ENCODE measurements at places on chromosomes 2 and 18.

GRCh38 chr2:168490015-168490874, 34.2 kb downstream of the CERS6 start:
- no peak for DNase-seq

- no peak for DNase-seq
These were observed 73.5 kb upstream of the SPTBN1 start for GRCh38 chr2:54382601-54383000.

DNA sequence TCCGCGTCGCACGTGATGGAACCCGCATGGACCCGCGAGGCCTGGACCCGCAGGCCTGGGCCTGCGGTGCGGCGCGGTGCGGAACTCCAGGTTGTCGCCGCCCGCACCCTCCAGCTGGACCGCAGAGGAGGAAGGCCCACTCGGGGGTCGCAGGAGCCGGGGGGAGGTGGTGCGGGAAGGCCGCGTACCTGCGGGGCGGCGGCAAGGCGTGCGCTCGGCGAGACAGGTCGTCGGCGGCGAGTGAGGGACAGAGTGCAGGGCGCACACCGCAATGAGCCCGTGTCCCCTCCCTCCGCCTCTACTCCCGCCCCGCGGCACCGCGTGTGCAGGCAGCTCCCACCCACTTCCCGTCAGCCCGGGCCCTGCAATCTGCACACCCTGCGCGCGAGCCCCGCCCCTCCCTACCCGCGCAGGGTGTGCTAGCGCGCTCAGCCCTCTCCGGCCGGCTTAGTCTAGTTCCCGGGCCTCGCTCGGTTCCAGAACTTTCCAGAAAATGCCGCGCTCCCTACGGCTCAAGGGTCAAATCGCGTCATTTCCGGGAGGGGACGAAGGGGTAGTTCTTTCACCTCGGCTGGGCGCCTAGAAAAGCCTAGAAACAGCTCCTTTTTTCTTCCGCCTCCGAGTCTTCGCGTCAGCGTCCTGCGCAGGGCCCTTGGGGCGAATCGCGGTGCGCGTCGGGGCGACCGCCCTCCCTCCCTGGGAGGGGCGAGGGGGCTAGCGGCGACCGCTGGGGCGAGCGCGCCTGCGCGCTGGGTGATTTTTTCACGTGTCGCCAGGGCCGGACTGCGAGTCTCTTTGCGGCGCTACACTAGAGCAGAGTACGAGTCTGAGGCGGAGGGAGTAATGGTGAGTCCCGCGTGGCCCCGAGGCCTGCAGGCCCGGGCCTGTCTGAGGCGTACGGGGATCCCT, at the start of the genes HSPD1 and HSPE1:
Gene HSPD1, minus strand, starts transcription at position 247 of the 909 bp plus-strand sequence. CDS start 992 bp downstream, outside the sequence.
Gene HSPE1, plus strand, starts transcription at position 786 of the 909 bp plus-strand sequence. Its CDS starts 58 bp downstream, at position 844.
- peak; percentile 98 for DNase-seq

DNA sequence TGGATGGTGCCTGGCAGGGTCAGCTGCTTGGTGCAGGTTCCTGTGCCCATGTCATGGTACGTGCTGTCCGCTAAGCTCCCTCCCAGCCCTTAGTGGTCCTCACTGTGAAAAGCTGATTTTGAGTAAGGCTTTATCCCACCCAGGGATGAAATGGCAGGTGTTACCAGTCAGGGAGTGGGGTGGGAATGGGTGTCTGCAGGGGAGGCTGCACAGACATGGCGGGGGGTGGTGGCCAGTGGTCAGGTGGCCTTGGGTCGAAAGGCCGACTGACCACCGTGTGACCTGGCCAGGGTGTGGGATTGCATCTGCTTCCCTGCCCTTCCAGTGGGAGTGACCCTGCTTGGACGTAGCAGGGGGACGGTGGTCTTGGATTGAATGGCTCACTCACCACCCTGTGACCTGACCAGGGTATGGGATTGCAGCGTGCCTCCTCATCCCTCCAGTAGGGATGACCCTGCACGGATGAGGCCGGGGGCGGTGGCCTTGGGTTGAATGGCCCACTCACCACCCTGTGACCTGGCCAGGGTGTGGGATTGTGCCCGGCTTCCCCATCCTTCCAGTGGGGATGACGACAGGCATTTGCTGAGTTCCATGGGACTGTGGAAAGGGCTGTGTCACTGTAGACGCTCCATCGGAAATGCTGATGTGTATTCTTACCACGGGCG, 29.8 kb downstream of the AGAP1 start:
- DNase-seq: no peak

- DNase-seq: no peak
These were observed 149.2 kb downstream of the MTCL1 start for GRCh38 chr18:8854550-8854949.

GRCh38 chr18:62857263-62857976, 142.1 kb downstream of the PHLPP1 start:
- DNase-seq: no peak

- no peak for DNase-seq
These were observed 9.3 kb downstream of the MRPL19 start for GRCh38 chr2:75655861-75656260.

- DNase-seq: peak; percentile 31
These were observed 32.0 kb upstream of the CAB39 start for GRCh38 chr2:230680463-230681170.

DNA sequence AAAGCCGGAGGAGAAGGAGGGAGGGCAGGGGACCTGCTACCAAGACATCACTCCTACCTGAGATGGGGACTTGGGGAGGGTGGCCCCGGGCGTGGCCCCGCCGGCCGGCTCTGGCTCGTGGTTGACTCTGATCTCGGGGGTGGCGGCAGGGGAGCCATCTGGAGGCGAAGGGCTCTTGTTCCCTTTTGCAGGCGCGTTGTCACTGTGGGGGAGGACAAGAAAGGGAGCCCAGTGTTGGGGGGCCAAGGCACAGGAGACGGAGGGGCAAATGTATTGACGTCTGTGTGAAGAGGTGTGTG, 48.1 kb downstream of the BIN1 start:
- DNase-seq: no peak

DNA sequence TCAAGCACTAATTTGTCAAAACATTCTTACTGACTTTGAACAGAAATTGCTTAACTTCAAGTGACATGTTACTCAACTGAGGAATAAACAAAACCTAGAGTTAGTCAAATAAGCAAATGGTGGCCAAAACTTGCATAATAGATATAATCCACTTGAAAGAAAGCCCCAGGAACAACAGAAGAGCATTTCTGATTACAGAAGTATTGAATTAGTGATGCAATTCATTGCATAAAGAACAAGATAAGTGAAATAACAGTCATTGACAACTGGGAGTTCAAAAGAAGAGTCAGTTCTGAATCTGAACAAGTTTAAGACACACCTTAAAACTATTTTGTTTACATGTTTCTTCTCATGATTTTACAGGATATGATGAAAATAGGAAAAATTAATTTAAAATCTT, 30.8 kb downstream of the COBLL1 start:
- DNase-seq: no peak

DNA sequence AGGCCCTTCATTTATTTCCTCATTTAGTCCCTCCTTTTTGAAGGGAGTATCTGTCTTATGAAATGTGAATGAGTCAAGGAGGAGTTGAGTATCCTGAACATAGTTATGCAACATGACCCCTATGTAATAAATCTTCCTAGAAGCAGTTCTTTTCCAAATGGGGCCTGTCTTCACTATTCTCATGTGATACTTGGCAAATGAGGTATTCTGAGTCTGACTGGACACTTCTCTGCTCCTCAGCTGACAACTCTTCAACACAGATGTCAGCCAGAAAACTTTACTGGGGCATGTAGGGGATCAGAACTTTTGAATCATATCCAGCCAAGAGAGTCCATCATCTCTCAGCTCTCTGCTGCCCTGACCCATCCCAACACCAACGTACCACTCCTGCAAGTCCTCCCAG, 291.6 kb downstream of the ZNF385B start:
- DNase-seq: peak; percentile 72

GRCh38 chr2:51723691-51724090, 691.8 kb upstream of the NRXN1 start:
- DNase-seq: no peak

DNA sequence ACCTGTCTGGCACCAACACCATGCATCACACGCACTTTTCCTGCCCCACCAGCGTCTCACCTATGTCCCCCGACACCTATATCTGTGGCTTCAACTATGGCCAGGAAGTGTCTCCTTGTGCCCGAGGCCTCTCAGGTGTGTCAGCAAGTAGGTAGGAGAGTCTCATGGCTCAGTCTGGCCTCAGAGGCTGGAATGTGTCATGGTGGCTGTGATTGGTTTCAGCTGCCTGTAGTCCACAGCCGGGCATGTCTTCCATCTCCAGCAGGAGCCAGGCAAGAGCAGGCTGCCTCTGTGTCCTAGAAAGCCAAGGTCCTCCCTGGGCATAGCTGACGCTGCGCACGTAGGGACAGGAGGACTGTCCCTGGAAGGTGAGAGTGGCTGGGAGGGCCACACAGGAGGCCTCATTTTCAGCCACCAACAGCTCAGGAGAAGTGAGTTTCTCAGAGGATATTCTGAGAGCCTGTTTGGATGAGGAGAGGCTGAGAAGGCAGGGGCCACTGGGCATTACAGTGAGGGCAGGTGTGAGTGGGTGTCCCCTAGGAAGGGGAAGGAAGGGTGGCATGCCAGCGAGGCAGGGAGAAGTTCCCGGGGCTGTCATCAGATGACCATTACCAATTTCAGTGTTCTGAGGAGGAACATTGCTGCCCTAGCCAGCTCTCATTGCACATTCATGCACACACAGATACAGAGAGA, 47.2 kb downstream of the SDC1 start:
- DNase-seq: no peak

DNA sequence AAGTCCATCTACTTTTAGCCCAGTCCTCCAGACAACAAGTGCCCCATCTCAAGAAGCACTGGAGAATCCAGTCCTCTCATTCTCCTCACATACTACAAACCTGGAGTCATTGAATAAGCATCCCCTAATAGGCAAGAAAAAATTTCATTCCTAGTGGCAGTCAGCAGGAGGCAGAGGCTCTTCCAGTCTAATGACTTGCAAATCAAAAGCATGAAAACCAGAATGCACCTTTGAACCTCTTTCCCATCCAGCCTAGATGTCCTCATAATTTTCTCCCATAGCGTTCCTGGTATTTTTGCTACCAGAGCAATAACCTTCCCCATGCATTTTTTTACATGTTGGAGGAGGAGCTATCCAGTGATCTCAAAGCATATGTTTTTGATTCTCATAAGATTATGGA, 252.6 kb downstream of the TTC32 start:
- peak; percentile 21 for DNase-seq

- no peak for DNase-seq
These were observed 6.4 kb upstream of the IL1RL1 start for GRCh38 chr2:102304711-102305611.

- no peak for DNase-seq
These were observed 302.5 kb upstream of the ACVR2A start for GRCh38 chr2:147542351-147542750.

DNA sequence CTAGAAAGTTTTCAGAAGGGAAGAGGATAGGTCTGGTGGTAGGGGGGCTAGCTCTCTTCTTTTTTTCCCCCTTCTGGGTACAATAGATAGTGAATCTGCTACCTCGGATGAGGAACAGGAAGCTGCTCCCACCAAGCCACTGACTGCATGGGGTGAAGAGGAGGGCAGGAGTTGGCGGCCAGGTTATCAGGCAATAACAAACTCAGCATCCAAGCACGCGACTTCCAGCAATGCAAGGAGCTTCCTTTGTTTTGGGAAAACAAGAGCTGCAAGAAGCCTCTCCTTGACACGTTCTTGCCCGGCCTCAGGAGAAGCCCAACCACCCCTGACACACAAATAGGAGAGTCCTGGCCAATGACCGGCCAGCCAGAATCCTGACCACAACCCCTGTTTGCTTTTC, 32.2 kb downstream of the NHEJ1 start:
- DNase-seq: no peak

- DNase-seq: no peak
These were observed 31.9 kb upstream of the GNAL start for GRCh38 chr18:11657152-11657551.

- no peak for DNase-seq
These were observed 2.3 kb downstream of the SF3B6 start for GRCh38 chr2:24073816-24074215.

Data from GM03348 (cell line).